IMR-90 (cell line): ENCODE measurements at places on chromosomes 16 and 17.
A peak's percentile ranks its signal among the peaks of the same experiment; 100 is the strongest.

GRCh38 chr16:66289986-66290385, 76.5 kb upstream of the CDH5 start:
- DNase-seq: no peak

- no peak for DNase-seq
Measured at GRCh38 chr17:1224330-1224729, 44.5 kb upstream of the ABR start.

DNA sequence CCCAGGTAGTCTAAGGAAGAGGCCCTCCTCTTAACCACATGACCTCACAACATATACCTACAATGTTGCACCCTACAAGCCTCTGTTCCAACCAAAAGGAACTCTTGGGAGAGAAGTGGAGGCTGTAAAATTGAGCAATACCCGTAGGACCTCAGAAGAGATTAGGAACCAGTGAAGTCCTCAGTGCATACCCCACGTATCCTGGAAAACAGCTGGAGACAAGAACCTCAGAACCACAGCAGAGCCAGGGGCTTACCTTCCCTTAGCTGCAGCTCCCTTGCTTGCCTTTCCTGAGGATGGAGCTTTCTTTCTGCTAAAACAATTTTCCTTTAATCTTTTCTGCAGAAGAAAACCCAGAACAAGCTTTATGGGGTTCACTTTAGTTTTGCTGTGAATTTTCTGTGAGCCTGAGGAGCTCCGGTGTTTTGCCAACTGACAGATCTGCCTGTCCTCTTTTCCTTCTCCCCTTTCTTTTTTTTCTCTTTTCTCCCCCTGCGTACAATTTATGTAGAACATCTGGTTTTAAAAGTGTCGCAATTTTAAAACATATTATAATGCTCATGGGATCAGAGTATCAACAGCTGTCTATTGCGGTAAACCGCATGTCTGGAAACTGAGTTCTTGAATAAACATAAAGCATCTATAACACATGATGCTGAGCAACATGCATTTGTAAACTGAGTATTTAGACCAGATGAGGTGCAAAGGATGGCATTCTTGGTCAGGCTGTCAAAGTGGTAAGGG, 226.4 kb upstream of the MAF start:
- no peak for DNase-seq

- no peak for DNase-seq
Measured at GRCh38 chr17:40493697-40494096, 7.7 kb downstream of the TNS4 start.

DNA sequence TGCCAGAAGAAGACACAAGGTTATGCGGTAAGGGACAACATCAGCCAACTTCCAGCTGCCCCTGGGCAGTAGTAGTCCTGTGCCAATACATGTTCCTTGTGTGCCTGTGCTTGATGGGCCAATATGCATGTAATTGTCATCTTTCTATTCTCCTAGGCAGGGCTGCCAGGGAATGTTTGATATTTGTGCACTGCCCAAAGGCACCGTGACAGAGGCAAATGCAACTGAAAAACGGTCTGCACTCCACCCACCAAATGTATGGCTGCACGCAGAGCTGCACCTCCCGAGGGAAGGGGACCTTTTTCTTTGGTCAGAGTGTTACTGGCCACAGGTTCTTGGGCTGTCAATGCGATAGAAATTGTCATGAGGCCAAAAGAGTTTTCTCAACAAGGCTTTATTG, 207.1 kb downstream of the LGALS9B start:
- no peak for DNase-seq

DNA sequence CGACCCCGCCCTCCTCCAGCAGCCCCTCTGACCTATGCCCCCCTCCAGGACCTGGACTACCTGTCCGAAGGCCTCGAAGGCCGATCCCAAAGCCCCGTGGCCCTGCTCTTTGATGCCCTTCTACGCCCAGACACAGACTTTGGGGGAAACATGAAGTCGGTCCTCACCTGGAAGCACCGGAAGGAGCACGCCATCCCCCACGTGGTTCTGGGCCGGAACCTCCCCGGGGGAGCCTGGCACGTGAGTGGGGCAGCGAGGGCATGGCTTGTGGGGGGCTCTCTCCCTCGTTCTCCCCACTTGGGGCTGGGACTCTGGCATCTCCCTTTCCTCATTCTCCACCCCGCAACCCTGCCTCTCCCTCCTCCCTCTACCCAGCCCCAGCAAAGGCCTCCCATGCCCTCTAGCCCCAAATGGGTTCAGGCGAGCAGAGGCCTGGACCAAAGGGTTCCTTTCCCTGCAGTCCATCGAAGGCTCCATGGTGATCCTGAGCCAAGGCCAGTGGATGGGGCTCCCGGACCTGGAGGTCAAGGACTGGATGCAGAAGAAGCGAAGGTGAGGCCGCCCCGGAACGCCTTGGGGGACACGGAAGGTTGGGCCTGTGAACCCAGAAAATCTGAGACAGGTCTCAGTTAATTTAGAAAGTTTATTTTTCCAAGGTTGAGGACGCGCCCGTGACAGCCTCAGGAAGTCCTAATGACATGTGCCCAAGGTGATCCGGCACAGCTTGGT, 7.4 kb upstream of the NECAB2 start:
- DNase-seq: no peak

DNA sequence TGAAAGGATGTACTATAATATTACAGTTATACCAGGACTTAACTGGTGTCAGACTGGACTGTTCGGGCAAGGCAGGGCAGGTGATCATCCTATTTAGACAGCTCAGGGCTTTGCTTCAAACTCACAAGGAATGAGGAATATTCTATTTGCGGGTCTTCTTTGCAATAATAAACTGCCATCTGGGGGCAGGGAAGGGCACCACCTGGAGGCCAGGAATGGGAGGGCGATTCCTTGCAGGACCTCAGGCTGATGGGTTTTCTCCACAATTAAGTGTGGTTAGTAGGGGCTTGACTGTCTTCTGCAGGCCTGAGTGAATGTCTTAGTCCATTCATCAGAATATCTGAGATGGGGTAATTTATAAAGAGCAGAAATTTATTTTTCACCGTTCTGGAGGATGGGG, 424.1 kb downstream of the CA10 start:
- no peak for DNase-seq

DNA sequence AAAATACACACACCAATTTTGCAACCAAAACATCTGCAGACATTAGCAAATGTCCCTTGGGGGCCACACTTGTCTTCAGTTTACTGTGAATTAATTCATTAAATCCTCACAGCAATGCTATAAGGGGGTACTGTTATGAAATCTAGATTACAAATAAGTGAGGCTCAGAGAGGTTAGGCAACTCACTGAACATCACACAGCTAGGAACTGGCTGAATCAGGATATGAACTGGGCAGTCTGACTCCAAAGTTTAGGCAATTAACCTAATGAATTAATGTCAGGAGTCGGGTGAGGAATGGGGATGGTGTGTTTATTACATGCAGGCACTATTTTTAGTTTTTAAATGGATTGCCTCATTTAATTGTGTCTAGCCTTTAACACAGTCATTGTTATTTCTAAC, 305.7 kb upstream of the XYLT1 start:
- no peak for DNase-seq

GRCh38 chr17:5249615-5250014, 15.0 kb upstream of the SCIMP start:
- DNase-seq: peak; percentile 78

- peak; percentile 52 for DNase-seq
Measured at GRCh38 chr17:39080421-39081078, 70.9 kb downstream of the PLXDC1 start.

DNA sequence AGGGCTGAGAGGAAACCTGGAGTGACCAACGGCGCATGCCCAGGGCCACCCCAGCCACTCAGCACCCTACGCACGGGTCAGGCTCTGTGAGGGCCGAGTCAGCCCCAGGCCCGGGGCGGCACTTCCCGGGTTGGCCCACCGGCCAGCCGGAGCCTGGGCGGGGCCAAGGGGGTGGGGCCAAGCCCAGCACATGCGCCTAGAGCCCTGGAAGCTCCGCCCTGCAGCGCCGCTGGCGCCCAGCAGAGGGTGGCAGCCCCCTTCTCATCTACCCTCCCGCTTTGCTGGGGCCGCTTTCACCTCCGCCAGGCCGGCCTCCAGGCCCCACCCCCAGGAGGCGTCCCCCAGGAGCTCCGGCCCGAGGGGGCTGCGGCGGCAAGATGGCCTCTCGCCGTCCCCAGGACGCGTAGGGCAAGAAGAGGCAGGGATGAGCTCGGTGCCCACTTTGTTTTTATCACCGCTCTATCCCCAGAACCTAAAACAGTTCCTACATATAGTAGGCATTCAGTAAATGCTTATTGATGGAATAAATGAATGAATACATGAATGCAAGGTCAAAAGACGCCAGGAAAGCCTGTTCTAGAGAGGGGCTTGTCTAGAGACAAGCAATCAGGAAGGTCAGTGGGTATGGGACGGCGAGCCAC, 31.3 kb downstream of the MYO18A start:
- DNase-seq: peak; percentile 90
